ENCODE measurements at places on chromosomes 3 and 15. TPM values are rescaled to one million over a fixed set of nuclear protein-coding genes. Genes with fewer than 3 reads are reported as not detected.

The CLDN16 gene
- 0.09 TPM for polyA plus RNA-seq

The SMCO1 gene
- polyA plus RNA-seq = 0.05 TPM

The SLC28A2 gene
- polyA plus RNA-seq = not detected

The ARRDC4 gene
- polyA plus RNA-seq = 29.8 TPM

The CCR5 gene
- 0.27 TPM for polyA plus RNA-seq

All from pancreas (tissue), 10 donors.